ENCODE measurements at places on chromosomes 3 and 15.

DNA sequence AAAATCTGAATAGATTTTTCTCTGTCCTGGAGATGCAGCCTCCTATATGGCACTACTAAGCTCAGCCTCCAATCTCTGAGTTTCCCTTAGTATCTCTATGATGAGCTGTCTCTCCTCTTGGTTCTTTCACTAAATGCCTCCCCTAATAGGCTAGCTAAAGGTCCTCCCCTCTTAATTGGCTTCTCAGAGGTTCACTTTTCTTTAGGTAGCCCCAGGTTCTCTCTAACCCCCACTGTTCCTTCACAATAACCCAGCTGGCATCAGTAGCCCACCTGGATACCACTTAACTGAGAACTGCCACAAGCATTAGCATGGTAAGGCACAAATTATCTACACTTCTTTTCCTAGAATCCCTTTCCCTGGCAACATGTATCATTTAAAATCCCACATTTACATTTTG is 523.2 kb downstream of the IGSF11 start:
- DNase-seq: no peak

DNA sequence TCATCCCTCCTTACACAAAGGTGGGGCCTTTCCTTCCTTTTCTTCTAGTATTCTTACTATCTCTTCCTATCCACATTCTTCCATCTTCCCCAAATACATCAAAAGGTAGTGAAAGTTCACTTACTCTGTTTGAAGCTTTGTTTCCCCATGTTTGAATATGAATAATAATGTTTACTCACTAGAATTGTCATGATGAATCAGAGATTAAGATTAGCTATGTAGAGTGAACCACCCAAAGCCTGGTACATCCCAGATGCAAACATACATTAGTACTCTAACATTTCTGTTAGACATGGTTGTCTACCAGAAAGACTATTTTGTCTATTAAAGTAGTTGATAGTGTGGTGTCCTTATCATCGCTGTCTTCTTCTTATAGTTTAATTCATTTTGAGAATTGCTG is 327.1 kb upstream of the TBC1D5 start:
- DNase-seq: no peak

- no peak for DNase-seq
Measured at GRCh38 chr3:140103166-140103565, 168.2 kb downstream of the CLSTN2 start.

- DNase-seq: no peak
Measured at GRCh38 chr15:35725353-35725752, 179.4 kb upstream of the DPH6 start.

DNA sequence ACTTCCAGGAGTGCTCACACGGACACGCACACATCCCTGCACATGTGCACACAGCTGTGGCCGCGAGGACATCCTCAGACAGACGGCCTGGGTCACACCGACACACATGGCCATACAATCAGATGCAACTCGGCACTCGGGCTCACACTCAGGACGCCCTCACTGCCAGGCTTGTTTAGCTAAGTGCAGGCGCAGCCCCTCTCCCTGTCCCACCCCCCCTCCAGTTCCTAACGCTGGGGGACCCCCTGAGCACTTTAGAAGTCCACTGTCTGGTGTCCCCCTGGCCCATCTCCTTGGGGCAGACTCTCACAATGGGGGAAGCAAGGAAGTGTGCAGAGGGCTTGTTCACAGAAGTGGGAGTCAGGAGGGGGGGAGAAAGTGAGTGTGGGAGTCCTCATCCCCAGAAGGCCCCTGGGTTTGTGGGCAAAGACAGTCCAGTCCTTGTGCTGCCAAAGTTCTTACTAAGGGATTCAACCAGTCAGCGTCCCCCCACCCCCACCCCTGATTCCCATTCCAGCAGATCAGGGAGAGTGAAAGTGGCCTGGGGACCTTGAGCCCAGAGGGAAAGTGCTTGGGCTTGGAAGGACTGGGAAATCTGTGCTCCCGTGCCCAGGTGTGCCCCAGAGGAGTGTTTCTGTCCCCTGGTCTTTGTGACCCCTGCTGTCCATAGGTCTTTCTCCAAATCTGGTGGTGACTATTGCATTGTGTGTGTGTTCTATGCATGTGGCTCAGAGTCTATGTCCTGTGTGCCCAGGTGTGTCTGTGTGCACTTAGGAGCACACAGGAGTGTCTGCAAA is 767 bp upstream of the GATA2 start:
- no peak for DNase-seq

GRCh38 chr3:148319161-148319915 is 378.4 kb upstream of the AGTR1 start:
- no peak for DNase-seq

- peak; percentile 19 for DNase-seq
Measured at GRCh38 chr3:141294301-141294700, 62.7 kb downstream of the PXYLP1 start.

DNA sequence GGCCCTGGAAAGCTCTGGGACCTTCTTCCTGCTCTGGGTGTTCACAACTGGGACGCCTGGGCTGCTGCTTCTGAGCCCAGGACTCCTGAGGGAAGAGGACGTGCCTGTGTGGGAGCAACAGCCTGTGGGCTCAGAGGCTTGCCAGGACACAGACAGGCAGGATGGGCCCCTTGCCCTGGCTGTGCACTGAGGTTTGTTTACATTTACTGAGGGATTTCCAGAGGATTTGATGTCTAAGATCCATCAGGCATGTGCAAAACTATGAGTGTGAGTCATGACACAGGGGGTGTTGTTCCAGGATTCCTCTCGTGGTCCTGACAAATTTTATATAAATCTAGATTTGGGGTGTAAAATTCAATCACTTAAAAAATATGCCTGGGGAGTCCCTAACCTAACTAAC is 10.6 kb downstream of the CCR9 start:
- no peak for DNase-seq

- DNase-seq: no peak
Measured at GRCh38 chr3:71447803-71448202, 135.7 kb downstream of the FOXP1 start.

- no peak for DNase-seq
Measured at GRCh38 chr3:175212896-175213295, 353.8 kb downstream of the NAALADL2 start.

GRCh38 chr3:40691452-40691861 is 166.7 kb downstream of the ZNF621 start:
- no peak for DNase-seq

DNA sequence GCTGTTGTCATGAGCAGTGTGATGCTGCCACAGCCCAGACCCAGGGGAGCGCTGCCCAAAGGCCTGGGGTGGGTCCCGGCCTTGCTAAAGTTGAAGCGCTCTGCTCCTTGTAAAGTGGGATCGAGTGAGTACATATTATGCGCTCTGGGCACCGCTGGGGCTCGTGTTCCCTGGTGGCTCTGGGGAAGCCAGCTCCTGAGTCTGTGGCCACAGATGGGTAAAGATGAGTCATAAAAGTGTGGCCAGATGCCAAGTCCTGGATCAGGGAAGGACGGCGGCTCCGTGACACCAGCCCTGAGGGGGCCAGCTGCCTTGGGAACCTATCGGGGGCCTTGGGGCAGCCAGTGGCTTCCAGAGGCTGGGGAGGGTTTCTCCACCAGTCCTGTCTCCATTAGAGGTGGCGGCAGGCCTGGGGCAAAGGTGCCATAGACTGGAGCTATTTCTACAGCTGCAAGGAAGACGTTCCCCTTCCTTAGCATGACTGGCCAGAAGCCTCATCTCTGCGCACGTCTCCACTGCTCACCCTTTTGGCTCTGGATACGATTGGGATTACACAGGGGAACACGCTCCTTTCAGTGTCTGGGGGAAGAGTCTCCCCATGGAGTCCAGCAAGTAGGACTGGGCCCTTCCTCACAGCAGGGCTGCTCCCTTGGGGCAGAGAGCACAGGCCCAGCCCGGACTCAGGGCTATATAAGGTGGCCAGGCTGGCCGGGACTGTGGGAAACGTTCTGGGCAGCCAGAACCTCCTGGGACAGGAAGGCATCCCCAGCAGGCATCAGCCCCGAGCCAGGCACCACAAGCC is 1.2 kb upstream of the ITIH4 start:
- no peak for DNase-seq

DNA sequence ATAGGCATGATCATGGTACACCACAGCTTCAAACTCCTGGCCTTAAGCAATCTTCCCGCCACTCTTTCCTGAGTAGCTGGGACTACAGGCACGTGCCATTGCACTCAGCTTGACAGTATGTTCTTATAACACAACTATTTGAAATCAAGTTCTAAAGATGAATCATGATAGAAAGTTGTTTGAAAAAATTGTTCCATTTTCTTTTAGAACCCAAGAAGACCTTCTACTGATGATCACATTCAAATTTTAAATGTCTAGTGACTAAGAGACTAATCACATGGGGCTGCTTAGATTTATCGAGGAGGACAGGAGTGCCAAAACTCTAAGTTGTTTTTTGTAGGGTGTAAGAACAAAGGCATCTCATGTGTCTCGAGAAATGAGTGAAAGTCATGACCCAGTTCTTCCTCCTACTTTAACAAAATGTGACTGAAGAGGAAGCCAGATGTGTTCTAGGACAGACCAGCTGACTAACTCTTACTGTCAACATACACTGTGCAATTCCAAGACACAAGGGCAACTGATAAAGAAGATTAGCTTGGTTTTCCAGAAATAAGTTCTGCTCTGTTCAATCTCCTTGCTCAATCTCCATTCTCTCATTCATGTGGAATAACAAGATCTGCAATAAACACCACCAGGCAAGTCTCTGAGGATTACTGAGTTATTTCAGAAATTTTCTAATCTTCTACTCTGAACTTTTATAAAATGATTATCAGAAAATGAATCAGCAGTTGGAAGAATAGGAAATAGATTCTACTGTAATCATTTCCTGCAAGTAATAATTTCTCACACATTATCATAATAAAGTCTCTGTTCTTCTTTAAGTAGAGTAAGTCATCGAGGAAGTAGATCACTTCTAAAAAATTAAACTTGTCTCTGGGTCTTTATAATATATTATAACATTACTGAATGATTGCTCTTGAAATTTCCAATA is 122.6 kb upstream of the CCNL1 start:
- DNase-seq: no peak
